ENCODE measurements at places on chromosomes 16 and 17.

DNA sequence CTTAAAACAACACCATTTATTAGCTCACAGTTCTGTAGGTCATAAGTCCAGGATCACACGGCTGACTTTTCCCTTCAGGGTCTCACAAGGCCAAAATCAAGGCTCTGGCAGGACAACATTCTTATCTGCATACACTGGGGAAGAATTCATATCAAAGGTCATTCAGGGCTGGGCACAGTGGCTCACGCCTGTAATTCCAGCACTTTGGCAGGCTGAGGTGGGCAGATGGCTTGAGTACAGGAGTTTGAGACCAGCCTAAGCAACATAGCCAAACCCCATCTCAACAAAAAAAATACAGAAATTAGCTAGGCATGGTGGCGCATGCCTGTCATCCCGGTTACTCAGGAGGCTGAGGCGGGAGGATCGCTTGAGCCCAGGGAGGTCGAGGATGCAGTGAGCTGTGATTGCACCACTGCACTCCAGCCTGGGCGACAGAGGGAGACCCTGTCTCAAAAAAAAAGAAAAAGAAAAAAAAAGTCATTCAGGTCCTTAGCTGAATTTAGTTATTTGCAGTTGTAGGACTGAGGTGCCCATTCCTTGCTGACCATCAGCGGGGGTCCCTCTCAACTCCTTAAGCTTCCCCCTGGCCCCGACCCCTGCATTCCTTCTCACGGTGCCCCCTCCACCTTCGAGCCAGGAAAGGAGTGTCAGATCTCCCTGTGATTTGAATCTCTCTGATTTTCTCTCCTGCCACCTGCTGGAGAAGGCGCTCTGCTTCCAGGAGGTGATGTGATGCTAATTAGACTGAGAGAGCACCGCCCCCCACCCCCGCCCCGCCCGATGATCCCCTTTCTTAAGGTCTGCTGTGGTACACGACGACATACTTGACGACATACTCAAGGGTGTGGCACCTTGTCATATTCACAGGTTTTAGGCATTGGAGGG, 91.8 kb upstream of the CLEC18A start:
- no peak overlapping the region for H3K27ac ChIP-seq
- H3K27me3 ChIP-seq, result no peaks in the 10 kb centered on the region
- DNase-seq, result peak; percentile 25
- peaks cover 8% of the 10 kb centered on the region for H3K36me3 ChIP-seq

- no peak overlapping the region for H3K27ac ChIP-seq
- no peak for DNase-seq
- H3K36me3 ChIP-seq, result no peaks in the 10 kb centered on the region
- H3K4me3 ChIP-seq, result no peak overlapping the region
Observed at GRCh38 chr17:68701046-68701445, 99.9 kb upstream of the FAM20A start.

DNA sequence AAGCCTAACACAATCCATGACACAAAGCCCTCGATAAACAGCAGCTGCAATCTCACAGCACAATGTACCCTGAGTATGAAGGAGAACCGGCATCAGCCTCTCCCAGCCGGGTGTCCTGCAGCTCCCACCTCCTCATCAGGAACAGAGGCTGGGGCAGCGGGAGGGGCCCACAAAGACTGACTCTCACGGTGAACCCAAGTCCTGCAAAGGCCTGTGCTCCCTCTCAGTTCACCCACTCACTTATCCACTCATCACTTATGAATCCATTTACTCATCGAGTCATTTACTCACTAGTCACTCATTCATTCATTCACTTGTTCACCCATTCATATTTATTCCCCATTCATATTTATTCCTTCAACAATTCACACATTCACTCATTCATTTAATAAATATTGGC, 11.6 kb downstream of the ZNF423 start:
- H3K36me3 ChIP-seq, result no peaks in the 10 kb centered on the region
- DNase-seq, result no peak
- peaks cover 50% of the 10 kb centered on the region for H3K27me3 ChIP-seq
- no peak overlapping the region for H3K27ac ChIP-seq

DNA sequence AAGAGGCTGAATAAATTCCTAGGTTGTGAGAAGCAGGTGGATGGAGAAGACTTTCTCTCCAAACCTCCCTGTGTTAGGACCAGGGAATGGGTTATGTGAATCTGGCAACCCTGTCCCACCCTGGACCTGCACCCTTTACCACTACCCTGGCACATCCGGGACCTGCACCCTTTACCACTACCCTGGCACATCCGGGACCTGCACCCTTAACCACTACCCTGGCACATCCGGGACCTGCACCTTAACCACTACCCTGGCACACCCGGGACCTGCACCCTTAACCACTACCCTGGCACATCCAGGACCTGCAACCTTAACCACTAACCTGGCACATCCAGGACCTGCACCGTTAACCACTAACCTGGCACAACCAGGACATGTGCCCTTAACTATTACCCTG, 207.0 kb upstream of the CACNG3 start:
- H3K4me1 ChIP-seq, result no peaks in the 10 kb centered on the region
- no peak for DNase-seq
- no peak overlapping the region for H3K27ac ChIP-seq

- H3K4me3 ChIP-seq, result no peak overlapping the region
- H3K27ac ChIP-seq, result no peak overlapping the region
- no peaks in the 10 kb centered on the region for H3K36me3 ChIP-seq
- peaks cover 14% of the 10 kb centered on the region for H3K27me3 ChIP-seq
- no peak for DNase-seq
Observed at GRCh38 chr16:70657956-70658355, 11.6 kb downstream of the IL34 start.

DNA sequence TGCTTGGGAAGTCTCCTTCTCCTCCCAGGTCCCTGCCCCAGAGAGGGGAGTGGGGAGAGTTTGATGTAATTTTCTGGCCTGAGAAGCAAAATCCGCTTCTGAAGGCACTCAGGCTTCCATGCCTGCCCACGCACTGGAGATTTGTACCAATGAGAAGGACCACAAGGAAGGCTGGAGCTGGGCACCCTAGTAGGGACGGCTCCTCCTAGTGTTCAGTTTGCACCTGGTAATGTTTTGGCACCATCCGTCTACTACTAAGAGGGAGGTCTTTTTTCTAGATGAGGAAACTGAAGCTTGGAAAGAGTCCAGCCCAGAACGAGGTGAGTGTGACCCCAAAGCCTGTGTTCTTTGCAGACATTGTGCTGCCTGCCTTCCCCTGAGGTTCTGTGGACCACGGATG, 83.6 kb upstream of the NLRP1 start:
- no peak overlapping the region for H3K4me3 ChIP-seq
- H3K27ac ChIP-seq, result no peak overlapping the region
- peaks cover 18% of the 10 kb centered on the region for H3K27me3 ChIP-seq
- no peaks in the 10 kb centered on the region for H3K4me1 ChIP-seq
- H3K36me3 ChIP-seq, result no peaks in the 10 kb centered on the region

DNA sequence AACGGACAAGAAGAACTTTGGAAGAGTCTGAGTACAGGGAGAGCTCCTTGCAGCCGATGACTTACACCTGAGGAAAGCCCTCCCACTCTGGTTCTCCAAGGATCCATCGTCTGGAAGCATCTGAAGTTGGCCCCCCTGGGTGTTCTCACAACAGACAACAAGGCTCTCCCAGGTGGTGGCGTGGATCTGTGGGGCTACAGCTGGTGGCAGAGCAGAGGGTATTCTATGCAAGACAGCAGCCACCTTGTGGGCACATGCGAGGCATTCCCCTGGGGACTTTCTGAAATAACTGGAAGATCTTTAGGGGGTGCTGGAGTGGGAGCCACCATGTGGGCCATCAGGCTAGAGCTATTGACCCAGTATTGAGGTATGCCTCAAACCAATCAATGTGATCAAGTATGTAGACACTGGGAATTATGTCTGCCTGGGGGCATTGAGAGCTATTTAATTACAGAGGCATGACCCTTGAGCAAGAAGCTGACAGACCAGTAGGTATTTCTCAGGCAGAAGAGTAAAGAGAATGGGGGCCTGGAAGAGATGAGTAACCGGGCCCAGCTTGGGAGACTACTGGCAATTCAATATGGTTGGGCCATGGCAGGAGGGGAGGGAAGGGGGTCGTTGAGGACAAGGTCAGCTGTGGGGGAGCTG, 6.9 kb upstream of the KRT19 start:
- no peak overlapping the region for H3K4me3 ChIP-seq
- no peaks in the 10 kb centered on the region for H3K36me3 ChIP-seq

GRCh38 chr17:19309701-19310100, 52.8 kb downstream of the B9D1 start:
- no peak overlapping the region for H3K4me3 ChIP-seq
- peaks cover 79% of the 10 kb centered on the region for H3K27me3 ChIP-seq
- H3K4me1 ChIP-seq, result peaks cover 31% of the 10 kb centered on the region
- H3K27ac ChIP-seq, result no peak overlapping the region

- H3K27ac ChIP-seq, result no peak overlapping the region
- no peaks in the 10 kb centered on the region for H3K36me3 ChIP-seq
- no peak for DNase-seq
- no peaks in the 10 kb centered on the region for H3K4me1 ChIP-seq
Observed at GRCh38 chr17:6145946-6146345, 75.8 kb downstream of the WSCD1 start.

DNA sequence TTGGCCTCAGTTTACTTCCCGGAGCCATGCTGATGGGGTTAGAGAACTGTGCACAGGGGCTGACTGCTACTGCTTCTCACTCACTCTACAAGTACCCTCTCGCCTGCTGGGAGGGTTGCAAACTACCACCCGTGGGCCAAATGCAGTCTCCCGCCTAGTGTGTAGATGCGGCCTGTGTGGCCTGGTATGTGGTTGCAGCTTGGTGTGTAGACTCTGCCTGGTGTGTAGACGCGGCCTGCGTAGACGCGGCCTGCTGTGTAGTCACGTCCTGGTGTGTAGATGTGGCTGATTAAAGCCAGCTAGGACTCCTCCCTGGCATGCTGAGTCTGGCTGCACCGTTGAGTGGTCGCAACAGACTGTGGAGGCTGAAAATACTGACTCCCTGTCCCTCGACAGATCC, 7.3 kb downstream of the CANT1 start:
- H3K27me3 ChIP-seq, result no peaks in the 10 kb centered on the region
- peak; percentile 14 for DNase-seq
- peaks cover 26% of the 10 kb centered on the region for H3K4me1 ChIP-seq

GRCh38 chr16:30585400-30586191, at the start of gene ZNF785:
Gene ZNF785 (minus strand): TSS chr16:30585697. CDS start chr16:30585611, 86 bp downstream.
- peak; percentile 97 for DNase-seq
- H3K27ac ChIP-seq, result peak within 1 kb of the TSS; percentile 79
- H3K27me3 ChIP-seq, result no peaks in the 10 kb centered on the region
- H3K36me3 ChIP-seq, result peaks cover 27% of the 10 kb centered on the region

DNA sequence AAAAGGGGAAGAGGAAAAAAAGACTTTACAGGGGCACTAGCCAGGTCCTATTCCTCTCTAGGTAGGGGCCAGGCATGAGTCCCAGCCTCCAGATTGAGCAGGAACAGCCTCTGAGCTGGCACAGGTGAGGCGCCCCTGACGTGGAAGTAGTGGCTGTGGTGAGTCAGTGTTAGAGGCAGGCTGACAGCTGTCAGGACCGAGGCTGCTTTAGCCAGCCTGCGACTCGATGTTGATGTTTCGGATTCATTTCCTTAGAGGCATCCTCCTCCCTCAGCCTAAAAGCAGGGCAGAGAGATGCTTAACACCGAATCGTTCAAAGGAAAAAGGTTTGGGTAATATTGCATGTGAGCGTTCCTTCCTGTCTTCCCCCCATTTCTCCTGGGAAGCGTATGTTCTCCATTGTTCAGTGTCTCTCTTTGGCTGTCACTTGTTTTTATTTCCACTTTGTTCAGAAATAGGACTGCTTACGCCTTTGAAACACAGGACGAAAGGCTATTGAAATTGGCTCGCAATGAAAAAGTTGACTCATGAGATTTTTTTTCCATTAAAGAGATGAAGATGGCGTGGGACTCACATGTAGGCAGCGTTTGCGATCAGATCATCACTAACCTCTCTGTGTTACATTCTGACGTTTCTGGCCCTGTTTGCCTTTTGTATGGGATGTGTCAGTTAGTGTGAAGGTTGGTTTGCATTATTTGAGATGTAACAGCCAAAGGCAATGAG, 1.3 kb downstream of the KIAA0513 start:
- H3K27ac ChIP-seq, result peak overlapping the region; percentile 94
- peak overlapping the region; percentile 87 for H3K4me3 ChIP-seq
- H3K36me3 ChIP-seq, result no peaks in the 10 kb centered on the region
- DNase-seq, result peak; percentile 80

DNA sequence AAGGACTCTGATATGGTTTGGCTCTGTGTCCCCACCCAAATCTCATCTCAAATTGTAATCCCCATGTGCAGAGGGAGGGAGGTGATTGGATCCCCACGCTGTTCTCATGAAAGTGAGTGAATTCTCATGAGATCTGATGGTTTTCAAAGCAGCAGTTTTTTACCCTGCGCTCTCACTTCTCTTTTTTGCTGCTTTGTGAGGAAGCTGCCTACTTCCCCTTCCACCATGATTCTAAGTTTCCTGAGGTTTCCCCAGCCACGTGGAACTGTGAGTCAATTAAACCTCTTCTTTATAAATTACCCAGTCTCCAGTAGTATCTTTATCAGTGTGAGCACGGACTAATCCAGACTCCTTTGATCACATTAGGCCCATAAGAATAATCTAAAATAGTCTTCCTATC, 719.7 kb upstream of the CDH8 start:
- H3K27me3 ChIP-seq, result no peaks in the 10 kb centered on the region
- no peaks in the 10 kb centered on the region for H3K4me1 ChIP-seq
- no peak for DNase-seq
- no peak overlapping the region for H3K4me3 ChIP-seq
- H3K27ac ChIP-seq, result no peak overlapping the region

GRCh38 chr17:79306424-79307318, 232.0 kb downstream of the ENGASE start:
- no peaks in the 10 kb centered on the region for H3K4me1 ChIP-seq
- DNase-seq, result no peak
- no peaks in the 10 kb centered on the region for H3K36me3 ChIP-seq
- peaks cover 29% of the 10 kb centered on the region for H3K27me3 ChIP-seq
- H3K4me3 ChIP-seq, result no peak overlapping the region

- no peaks in the 10 kb centered on the region for H3K36me3 ChIP-seq
- no peak for DNase-seq
- peaks cover 8% of the 10 kb centered on the region for H3K27me3 ChIP-seq
- no peak overlapping the region for H3K4me3 ChIP-seq
- H3K4me1 ChIP-seq, result no peaks in the 10 kb centered on the region
- H3K27ac ChIP-seq, result no peak overlapping the region
Observed at GRCh38 chr16:10608687-10609401, 28.4 kb upstream of the EMP2 start.

DNA sequence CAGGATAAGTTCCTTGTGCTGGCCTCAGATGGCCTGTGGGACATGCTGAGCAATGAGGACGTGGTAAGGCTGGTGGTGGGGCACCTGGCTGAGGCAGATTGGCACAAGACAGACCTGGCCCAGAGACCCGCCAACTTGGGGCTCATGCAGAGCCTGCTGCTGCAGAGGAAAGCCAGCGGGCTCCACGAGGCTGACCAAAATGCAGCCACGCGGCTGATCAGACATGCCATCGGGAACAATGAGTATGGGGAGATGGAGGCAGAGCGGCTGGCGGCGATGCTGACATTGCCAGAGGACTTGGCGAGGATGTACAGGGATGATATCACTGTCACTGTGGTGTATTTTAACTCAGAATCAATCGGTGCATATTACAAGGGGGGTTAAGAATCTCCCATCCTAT, 5.2 kb downstream of the PDP2 start:
- peaks cover 30% of the 10 kb centered on the region for H3K4me1 ChIP-seq
- H3K27ac ChIP-seq, result no peak overlapping the region
- H3K4me3 ChIP-seq, result no peak overlapping the region
- peaks cover under 1% of the 10 kb centered on the region for H3K27me3 ChIP-seq
- DNase-seq, result no peak

All from activated naive CD4-positive, alpha-beta T cell treated with anti-CD3 and anti-CD28 coated beads, Interleukin-2, amount 10 ng/mL, durations not matched to agents 7 days and 5 days (primary cell).